ENCODE measurements at places on chromosomes 2 and 18. TPM values are rescaled to one million over a fixed set of nuclear protein-coding genes. Genes with fewer than 3 reads are reported as not detected.

DNA sequence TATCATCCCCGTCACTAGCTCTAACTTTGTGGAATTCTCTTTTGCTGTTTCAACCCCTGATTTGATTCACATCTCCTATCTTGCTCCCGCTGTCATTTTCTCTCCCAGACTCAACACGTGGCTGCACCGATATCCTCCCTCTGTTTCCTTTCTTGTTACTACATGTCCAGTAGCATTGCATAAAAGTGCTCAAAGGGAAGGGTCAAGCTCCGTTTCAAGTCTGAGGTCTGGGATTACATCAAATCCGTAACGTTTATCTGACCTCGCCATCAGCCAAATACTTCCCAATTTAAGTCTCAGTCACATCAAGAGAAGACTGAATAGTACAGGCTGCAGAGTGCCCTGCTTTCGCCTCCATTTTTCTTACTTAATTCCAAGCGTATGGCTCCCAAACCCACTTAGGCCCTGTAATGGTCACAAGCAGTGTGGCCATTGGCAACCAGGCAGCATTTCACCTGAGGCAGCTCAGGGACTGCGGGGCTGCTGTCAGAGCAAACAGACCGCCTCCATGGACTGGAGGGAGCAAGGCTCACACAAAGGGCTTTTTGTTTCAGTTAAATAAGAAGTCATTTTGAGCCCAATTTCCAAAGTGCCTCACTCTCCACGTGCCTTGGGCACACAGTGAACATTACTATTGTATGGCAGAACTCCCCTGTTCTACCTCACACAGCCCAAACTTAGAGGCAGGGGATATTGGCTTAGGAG lies 217.8 kb downstream of the BCL11A start:
- H3K27me3 ChIP-seq, result peaks cover 6% of the 10 kb centered on the region
- H3K4me1 ChIP-seq, result peaks cover 12% of the 10 kb centered on the region
- no peak overlapping the region for H3K27ac ChIP-seq

The ST6GAL2 gene
- 9.7 TPM for total RNA-seq

The ZSWIM2 gene
- total RNA-seq, result not detected

GRCh38 chr2:106020032-106020431 lies 174.1 kb downstream of the UXS1 start:
- H3K27me3 ChIP-seq, result peaks cover 3% of the 10 kb centered on the region
- DNase-seq, result no peak
- H3K4me1 ChIP-seq, result peaks cover 4% of the 10 kb centered on the region
- H3K4me3 ChIP-seq, result no peak overlapping the region
- no peaks in the 10 kb centered on the region for H3K36me3 ChIP-seq
